SHP77 (cell line): ENCODE measurements at places on chromosomes 7 and 10.

DNA sequence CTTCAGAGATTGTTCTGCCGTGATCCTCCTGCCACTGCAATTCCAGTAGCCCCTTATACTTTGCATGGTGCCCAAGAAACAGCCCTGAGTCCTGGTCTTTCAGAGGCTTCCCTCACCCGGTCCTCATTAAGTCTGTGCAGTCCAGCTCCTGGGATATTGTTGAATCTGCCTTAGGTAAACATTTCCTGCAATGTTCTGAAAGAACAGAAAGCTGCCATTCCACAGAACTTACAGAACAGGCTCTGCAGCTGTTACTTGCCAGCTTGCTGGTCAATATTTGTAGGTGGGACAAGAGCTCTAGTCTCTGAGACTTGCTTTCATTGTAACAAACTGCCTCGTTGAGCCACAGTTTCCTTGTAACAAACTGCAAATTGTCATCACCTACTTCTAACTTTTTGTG, 115.0 kb upstream of the KIF5B start:
- DNase-seq: no peak

DNA sequence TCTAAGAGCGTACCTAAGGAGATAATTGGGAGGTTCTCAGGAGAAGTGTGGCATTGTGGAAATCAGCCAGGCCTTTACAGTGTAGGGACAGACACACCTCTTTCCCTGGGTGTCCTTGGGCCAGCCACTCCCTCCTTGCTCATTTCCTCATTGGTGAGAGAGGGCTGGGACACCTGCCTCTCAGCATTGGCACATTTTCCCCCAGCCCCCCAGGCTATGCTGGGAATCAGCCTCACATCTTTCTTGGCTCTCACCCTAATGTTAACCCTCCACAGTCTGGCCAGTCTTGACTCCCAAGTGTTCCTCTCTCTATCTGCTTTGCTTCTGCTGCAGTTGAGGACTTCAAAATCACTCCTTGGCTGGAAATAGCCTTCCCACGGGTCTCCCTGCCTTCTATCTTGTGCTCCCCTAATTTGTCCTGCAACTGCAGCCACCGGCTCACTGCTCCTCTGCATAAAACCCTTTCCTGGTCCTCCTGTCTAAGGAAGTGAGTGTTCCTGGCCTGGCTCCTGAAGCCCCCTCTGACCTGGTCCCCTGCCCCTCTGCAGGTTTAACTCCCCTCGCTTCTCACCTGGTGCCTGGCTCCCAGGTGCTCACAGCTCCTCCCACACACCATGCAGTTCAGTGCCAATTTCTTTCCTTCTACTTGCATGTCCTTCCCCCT, 15.8 kb downstream of the TBXAS1 start:
- DNase-seq: no peak

GRCh38 chr10:89973326-89973725, 271.9 kb downstream of the KIF20B start:
- DNase-seq: no peak

DNA sequence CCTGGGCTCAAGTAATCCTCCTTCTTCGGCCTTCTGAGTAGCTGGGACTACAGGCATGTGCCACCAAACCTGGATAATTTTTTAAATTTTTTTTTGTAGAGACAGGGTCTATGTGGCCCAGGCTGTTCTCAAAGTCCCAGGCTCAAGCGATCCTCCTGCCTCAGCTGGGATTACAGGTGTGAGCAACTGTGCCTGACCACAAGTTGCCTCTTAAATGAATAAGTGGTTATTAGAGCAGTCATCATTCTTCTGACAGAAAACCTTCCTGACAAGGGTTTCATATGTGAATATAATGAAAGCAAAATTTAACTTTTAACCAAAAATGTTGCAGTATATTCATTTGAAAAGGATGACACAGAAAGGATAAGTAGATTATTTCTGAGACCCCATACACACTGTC, 532.5 kb downstream of the GRM8 start:
- no peak for DNase-seq

- no peak for DNase-seq
These were observed 18.1 kb downstream of the RAPGEF5 start for GRCh38 chr7:22338877-22339276.

DNA sequence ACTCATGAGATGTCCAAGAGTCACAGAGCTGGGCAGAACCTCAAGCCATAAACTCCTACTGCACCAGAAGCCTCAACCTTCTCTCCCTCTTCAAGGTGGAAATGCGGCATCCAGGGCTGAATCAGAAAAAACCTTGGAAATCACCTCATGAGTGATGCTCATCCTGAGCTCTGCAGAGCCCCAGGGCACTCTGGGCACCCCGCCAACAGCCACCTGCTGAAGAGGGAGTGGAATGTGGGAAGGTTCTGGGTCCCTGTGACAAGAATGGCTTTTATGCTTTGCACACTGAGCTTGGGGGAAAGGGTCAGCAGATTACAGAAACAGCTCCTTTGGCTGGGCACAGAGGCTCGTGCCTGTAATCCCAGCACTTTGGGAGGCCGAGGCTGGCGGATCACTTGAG, 18.8 kb downstream of the NUDT1 start:
- DNase-seq: peak; percentile 27

GRCh38 chr10:2978111-2978510, 89.2 kb upstream of the PFKP start:
- peak; percentile 9 for DNase-seq

DNA sequence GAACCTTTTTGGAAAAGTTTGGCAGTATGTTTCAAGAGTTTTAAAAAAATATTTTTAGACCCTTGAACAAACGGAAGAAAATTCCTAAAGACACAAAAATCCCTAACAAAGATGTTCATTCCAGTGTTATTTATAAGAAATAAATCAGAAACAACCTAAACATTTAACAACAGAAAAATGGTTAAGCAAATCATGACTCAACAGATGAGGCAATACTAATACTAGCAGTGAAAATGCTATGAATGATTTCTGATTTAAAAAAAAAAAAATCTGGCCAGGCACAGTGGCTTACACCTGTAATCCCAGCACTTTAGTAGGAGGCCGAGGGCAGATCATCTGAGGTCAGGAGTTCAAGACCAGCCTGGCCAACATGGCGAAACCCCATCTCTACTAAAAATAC, 61.0 kb downstream of the ARHGAP12 start:
- DNase-seq: no peak

DNA sequence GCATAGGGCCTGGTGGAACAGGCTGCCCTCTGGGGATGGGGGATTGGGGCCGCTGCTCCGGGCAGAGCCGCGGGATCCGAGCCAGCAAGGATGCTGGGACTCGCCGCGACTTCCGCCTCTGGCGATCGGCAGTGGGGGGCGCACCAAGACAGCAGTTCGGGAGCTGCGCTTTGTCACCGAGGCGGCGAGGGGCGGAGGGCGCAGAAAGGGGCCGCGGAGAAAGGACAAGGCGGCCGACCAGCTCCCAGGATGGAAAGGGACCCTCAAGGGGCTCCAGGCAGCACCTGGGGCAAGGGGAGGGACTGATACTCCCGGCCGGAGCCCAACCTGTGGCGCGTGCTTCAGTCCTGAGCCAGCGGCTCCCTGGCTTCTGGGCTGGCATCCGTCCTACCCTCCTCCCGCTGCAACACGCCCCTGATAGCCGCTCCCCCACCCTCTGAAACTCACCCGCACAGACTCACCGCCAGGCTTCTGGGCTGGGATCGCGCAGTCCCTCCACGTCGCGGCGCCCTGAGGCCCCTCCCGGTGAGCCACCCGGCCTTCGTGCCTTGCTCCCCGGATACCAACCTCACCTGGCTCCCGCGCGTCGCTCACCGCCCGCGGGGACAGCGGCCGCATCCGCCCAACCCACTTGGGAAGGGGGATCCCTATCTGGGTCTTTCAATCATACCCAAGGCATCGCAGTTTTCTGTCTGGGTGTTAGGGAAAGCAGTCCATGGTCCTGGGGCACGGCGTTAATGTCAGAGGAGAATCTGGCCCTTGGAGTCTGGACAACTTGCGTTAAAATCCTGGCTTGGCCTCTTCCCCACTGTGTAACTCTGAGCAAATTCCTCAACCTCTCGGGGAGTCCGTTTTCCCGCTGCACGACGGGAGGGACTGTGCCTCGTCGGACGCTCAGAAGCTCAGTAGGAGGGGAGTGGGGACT, 7.0 kb upstream of the EVX1 start:
- no peak for DNase-seq

- DNase-seq: no peak
These were observed 265.9 kb downstream of the SNX13 start for GRCh38 chr7:17674166-17674942.

DNA sequence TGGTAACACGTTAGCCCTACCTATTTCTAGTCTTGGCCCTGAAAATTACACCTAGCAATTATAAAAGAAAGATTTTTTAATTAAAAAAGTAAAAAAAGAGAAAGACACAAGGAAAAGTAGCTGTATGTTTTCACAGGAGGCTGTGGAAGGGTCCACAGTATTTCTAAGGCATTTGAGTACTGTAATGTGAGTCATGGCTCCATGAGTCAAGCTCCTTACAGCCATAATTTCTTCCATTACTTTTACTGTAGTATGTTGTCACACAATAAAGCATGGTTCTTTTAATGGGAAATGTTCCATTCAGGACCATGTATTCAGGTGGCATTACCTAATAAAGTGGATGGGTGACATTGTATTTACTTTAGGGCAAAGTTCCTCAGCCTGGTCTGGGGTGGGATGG, 113.4 kb downstream of the GPR37 start:
- no peak for DNase-seq

DNA sequence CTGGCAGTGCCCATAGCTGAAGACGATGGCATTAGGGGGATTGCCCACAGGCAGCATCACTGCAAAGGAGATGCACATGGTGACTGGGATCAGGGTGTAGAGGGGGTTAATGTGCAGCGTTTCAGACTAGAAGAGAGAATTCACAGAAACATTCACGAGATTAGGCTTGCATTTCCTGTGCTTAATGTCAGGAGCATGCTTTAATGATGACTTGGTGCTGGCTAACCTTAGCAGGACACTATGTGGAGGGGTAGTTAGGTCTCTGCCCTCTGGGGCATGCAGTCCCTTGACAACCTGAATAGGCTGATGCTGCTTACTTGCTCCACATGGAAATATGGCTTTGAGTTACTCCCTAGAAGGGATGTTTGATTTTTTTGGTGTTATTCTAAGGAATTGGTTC, 21.8 kb downstream of the STMP1 start:
- DNase-seq: no peak

- no peak for DNase-seq
These were observed 32.7 kb upstream of the HHEX start for GRCh38 chr10:92657024-92657423.

DNA sequence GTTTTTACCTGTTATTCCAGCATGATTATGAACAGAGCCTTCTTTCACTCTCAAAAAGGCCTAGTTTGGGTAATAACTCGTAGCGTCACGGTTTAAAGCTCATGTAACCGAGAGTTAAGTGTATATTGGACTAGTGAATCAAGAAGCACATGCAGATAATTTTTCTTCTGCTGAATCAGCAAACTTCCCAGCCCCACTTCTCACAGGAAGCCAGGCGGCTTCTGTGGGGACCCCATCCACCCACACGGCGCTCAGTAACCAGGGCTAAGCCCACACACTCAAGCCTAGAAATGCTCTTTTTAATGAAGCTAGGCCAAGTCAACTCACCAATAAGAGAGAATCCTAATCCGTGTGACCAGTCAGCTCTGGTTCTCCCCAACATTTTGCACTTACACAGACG, 191.2 kb upstream of the MGMT start:
- no peak for DNase-seq

DNA sequence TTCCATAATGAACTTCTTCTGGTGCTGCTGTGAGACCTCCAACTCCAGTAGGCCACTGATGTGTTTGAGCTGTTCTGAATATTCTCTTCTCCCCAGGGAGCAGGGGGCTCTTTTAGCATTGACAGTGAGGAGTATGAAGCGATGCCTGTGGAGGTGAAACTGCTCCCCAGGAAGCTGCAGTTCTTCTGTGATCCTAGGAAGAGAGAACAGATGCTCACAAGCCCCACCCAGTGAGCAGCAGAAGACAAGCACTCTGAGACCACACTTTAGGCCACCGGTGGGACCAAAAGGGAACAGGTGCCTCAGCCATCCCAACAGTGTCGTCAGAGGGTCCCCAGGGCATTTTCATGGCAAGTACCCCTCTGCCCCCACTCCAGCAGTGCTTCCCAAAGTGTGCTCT, 49.3 kb downstream of the DENND11 start:
- DNase-seq: no peak

- DNase-seq: no peak
These were observed 200.1 kb upstream of the NRG3 start for GRCh38 chr10:81674941-81675340.

DNA sequence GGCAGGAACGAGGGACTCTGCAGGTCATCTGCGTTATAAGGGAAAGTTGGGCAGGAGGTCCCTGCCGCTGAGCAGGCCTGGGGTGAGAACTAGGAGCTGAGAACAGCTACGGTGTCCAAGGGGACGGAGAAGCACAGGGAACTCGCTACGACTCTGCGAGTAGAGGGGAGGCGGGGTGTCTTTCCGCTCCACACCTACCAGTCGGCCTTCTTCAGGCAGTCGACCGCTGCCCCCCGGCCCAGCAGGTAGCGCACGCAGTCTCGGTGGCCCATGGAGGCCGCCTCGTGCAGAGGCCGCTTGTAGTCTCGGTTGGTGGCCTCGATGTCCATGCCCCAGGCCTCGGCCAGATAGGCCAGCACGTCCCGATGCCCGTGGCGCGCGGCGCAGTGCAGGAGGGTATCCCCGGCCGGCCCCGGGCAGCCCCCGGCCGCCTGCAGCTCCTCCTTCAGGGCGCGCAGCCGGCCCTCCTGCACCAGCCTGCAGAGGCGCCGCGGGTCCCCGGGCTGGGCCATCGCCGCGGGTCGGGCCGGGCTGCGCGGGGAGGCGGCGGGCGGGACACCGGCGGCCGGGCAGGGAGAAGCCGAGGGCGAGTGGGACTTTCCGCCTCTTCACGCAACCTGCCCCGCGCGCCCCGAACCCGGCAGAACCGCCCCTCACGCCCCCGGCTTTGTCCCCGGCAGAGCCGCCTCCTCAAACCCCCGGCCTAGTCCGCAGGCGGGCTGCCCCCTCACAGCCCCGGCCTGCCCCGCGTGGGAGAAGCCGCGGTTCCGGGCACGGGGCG, 660 bp downstream of the ANKRD16 start:
- peak; percentile 30 for DNase-seq

DNA sequence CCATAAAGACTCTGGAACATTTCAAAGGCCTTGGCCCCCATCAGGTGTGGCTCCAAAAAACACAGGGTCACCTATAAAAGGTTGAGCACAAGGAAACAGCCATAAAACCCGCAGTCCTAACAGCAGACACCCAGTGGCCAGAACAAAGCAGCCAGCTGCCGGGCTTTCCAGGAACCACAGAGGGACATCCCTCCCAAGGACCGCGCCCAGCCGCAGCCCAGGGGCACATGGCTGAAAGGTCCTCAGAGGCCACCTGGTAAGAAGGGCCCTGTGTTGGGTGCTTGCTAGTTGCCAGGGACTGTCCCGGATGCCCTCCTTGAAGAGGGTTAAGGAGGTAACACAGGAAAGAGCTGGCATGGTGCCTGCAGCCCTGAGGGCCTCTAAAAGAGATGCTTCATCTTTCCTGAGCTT, 32.7 kb downstream of the KCNMA1 start:
- peak; percentile 26 for DNase-seq
